ENCODE measurements at places on chromosomes 1 and 21. TPM values are rescaled to one million over a fixed set of nuclear protein-coding genes. Genes with fewer than 3 reads are reported as not detected.

The MPL gene
- not detected for total RNA-seq

The CD5L gene
- total RNA-seq = not detected

The A3GALT2 gene
- total RNA-seq = 0.09 TPM

The STXBP3 gene
- 51.2 TPM for total RNA-seq

The DCAF8 gene
- total RNA-seq = 66.8 TPM

The ZBTB18 gene
- total RNA-seq = 36.4 TPM

The GPX7 gene
- 16.3 TPM for total RNA-seq

The HPCA gene
- not detected for total RNA-seq

The SPRR2F gene
- total RNA-seq = not detected

The VSIG8 gene
- total RNA-seq = not detected

The NID1 gene
- total RNA-seq = 60.6 TPM

The OR10T2 gene
- total RNA-seq = not detected

The SNRPE gene
- 65.0 TPM for total RNA-seq

The PKLR gene
- not detected for total RNA-seq

The CRABP2 gene
- 0.09 TPM for total RNA-seq

The SPRR1B gene
- total RNA-seq = not detected

The HTR6 gene
- total RNA-seq = not detected

The PLA2G2A gene
- total RNA-seq = not detected

The TTC22 gene
- not detected for total RNA-seq

The CLCA4 gene
- not detected for total RNA-seq

The RNF186 gene
- total RNA-seq = not detected

The GPA33 gene
- not detected for total RNA-seq

The AK5 gene
- 7.4 TPM for total RNA-seq

The LRRC39 gene
- 0.09 TPM for total RNA-seq

The DYNLT4 gene
- total RNA-seq = 0.09 TPM

The AUNIP gene
- total RNA-seq = 3.9 TPM

The OVAAL gene
- 0.09 TPM for total RNA-seq

All from endothelial cell of coronary artery (primary cell).